ENCODE measurements at places on chromosomes 3 and 15. TPM values are rescaled to one million over a fixed set of nuclear protein-coding genes. Genes with fewer than 3 reads are reported as not detected.

OR5K2 gene
- total RNA-seq = not detected

TGM5 gene
- total RNA-seq = 0.26 TPM

MNS1 gene
- 2.2 TPM for total RNA-seq

CSPG5 gene
- total RNA-seq = 0.58 TPM

NANOGP8 gene
- total RNA-seq = 0.46 TPM

QARS1 gene
- 207 TPM for total RNA-seq

LRTM1 gene
- not detected for total RNA-seq

SGO1 gene
- total RNA-seq = 0.83 TPM

PRRT3 gene
- 6.1 TPM for total RNA-seq

TGM4 gene
- not detected for total RNA-seq

MUC20 gene
- total RNA-seq = 198 TPM

MYZAP gene
- 8.2 TPM for total RNA-seq

PLA2G4E gene
- total RNA-seq = 0.09 TPM

ATG3 gene
- 43.2 TPM for total RNA-seq

IL17RD gene
- 11.7 TPM for total RNA-seq

VILL gene
- total RNA-seq = 131 TPM

LMLN gene
- total RNA-seq = 8.1 TPM

EOMES gene
- total RNA-seq = 0.58 TPM

CGNL1 gene
- total RNA-seq = 7.9 TPM

FOXL2 gene
- 0.14 TPM for total RNA-seq

PXYLP1 gene
- 14.1 TPM for total RNA-seq

HIGD2B gene
- total RNA-seq = not detected

LSAMP gene
- total RNA-seq = 11.4 TPM

POLR2H gene
- total RNA-seq = 107 TPM

GNAT1 gene
- total RNA-seq = not detected

SLC2A2 gene
- 22.4 TPM for total RNA-seq

CCRL2 gene
- 9.1 TPM for total RNA-seq

GOLGA8J gene
- not detected for total RNA-seq

C2CD4B gene
- 23.8 TPM for total RNA-seq

PRR20G gene
- total RNA-seq = not detected

FEZF2 gene
- total RNA-seq = not detected

CDCP1 gene
- total RNA-seq = 42.4 TPM

GRAMD2A gene
- total RNA-seq = 0.55 TPM

GOLGA6D gene
- 0.12 TPM for total RNA-seq

CCR9 gene
- total RNA-seq = 0.23 TPM

TWF2 gene
- total RNA-seq = 72.8 TPM

PTH1R gene
- 11.7 TPM for total RNA-seq

CLEC3B gene
- 42.9 TPM for total RNA-seq

CELSR3 gene
- 0.75 TPM for total RNA-seq

XYLB gene
- total RNA-seq = 5.8 TPM

ADCY5 gene
- total RNA-seq = 25.8 TPM

PP2D1 gene
- not detected for total RNA-seq

SLC9C1 gene
- 0.46 TPM for total RNA-seq

RAB6B gene
- 8.4 TPM for total RNA-seq

PDCD6IP gene
- 237 TPM for total RNA-seq

LIPH gene
- 34.0 TPM for total RNA-seq

GRM2 gene
- 0.29 TPM for total RNA-seq

BDH1 gene
- 62.8 TPM for total RNA-seq
